ENCODE measurements at places on chromosomes 1 and 21.

GRCh38 chr1:99820546-99820945 is 29.6 kb upstream of the AGL start:
- no peak for DNase-seq

DNA sequence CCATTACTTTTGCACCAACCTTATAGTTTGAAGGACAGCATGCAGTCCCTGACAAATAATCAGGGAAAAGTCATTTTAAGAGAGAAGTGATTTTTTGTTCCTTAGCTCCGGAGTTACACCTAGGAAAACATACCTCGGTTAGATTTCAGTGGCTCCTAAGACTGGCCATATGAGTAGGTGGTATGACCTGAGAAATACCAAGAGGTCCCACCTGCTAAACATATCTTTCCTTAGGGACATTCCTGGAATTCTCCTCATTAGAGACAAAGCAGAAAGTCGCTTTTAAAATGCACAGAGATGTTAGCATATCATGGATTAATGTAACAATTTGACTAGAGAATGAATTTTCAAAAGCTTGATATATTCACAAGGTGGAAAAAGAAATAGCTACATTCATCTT is 84.2 kb upstream of the RNPC3 start:
- DNase-seq = no peak

DNA sequence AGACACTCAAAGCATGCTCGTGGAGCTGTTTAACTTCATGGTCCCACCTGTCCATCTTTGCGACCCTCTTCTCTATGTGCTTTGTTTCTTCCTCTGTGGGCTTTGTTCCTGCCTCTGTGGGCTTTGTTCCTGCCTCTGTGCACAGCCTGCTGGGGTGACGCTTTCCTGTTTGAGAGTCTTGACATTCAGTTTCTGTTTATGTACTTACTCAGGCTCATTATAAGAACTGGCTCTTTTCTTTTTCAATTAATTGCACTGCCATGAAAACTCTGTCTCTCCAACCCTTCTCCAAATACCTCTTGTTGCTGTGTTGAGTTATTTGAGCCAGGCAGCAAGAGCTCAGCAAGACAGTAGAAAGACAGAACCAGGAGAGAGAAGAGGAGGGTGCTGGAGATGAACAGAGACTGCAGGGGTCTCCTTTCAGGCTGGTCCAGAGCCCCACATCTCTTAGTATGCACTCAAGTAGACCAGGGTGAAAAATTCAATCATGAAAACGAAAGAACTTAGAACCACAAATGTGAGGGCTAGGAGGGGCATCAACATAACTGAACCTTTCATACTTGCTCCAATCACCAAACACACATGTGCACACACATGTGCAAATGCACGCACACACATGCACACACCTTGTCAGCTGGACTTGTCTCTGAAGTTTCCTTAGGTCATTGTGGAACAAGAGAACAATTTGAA is 88.3 kb upstream of the SGIP1 start:
- DNase-seq = no peak

- no peak for DNase-seq
Measured at GRCh38 chr1:155032886-155033285, 695 bp downstream of the DCST2 start.

DNA sequence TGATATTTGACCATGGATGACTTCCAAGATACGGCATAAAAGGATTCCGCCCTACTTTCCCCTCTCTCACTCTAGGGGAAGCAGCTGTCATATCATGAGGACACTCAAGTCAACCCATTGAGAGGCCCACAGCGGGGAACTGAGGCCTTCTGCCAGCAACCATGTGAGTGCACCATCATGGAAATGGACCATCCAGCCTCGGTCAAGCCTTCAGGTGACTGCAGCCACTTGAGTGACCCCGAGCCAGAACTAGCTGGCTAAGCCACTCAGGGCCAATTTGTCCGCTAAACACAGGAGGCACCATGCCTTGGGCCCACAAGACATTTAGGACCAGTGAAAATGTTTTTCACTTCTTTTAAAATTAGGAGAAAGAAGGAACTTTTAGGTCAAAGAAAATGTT is 11.1 kb upstream of the GJB5 start:
- DNase-seq = no peak

DNA sequence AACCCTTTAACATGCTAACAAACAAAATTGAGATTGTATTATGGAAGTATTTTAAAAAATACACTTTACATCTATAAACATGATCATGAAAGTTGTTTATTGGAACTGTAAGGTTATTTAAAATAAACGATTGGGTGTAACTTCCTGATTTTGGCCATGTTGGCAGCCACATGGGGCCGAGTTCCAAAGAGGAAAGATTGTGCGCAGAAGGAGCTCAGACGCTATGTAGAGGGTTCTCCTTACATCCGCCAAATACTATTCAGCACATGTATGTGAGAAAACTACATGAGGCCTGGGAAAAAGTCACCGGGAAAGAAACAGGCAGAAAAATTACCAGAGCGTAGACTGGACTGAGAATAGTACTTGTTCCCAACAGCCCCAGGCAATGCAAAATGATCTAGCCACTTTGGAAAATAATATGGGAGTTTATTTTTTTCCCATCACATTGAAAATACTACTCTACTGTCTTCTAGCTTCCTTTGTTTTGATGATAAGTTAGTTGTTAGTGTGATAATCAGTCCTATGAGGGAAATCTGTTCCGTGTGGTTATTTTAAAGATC is 35.7 kb upstream of the B3GALT2 start:
- no peak for DNase-seq

- DNase-seq = no peak
Measured at GRCh38 chr1:178457651-178458050, 39.1 kb downstream of the CLEC20A start.

DNA sequence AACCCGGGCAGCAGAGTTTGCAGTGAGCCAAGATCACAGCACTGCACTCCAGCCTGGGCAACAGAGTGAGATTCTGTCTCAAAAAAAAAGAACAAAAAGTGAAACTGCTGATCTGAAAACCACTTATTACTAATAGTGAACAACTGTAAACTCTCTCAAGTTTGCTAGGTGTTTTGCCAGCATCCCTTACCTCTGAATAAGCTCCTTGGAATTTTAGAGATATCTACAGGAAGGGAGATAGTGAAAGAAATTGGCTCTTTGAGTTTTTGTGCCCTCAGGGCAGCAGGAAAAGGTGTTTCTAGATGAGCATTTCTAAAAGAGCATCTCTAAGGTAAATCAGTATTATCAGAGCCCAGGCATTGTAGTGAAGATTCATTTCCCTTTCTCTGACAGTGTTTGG is 27.1 kb downstream of the PARK7 start:
- no peak for DNase-seq

- DNase-seq = no peak
Measured at GRCh38 chr1:173403996-173404395, 73.1 kb upstream of the PRDX6 start.

DNA sequence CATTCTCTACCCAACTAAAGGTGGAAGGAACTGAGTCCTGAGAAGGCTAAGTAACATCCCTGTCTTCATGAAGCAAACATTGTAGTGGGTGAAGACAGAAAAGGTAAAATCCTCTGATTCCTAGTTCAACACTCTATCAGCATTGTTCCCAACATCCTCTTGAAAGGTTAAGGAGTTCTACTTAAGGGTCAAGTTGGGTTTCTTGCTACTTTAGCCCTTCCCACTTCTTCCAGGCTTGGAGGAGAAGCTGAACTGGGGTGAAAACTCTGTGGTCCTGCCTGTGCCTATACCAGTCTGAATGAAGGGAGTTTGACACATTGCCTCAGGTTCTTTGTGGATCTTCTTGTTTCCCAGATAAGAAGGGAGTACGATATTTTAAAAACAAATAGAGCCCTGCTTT is 54.1 kb downstream of the ATP2B4 start:
- DNase-seq = no peak

DNA sequence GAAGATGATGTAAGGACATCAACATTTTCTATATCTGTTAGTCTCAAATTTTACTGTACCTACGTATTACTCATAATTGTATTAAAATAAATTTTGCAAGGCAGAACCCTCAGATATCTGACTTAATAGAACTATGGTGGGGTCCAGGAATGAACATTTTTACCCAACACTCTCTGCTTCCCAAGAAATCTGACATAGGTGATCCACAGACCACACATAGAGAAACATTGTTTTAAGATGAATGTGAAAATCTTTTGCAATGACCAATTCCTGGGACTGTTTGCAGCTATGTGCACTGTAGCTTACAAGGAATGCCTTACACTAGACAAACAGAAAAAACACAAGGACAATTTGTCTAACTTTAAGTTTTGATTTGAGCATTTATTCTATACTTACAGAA is 645.6 kb upstream of the ADGRL2 start:
- DNase-seq = no peak

- no peak for DNase-seq
Measured at GRCh38 chr1:79006564-79006963, at the start of gene ADGRL4. TSS of gene ADGRL4 (minus strand) at chr1:79006730. CDS start at chr1:79006654, 76 bp downstream.

DNA sequence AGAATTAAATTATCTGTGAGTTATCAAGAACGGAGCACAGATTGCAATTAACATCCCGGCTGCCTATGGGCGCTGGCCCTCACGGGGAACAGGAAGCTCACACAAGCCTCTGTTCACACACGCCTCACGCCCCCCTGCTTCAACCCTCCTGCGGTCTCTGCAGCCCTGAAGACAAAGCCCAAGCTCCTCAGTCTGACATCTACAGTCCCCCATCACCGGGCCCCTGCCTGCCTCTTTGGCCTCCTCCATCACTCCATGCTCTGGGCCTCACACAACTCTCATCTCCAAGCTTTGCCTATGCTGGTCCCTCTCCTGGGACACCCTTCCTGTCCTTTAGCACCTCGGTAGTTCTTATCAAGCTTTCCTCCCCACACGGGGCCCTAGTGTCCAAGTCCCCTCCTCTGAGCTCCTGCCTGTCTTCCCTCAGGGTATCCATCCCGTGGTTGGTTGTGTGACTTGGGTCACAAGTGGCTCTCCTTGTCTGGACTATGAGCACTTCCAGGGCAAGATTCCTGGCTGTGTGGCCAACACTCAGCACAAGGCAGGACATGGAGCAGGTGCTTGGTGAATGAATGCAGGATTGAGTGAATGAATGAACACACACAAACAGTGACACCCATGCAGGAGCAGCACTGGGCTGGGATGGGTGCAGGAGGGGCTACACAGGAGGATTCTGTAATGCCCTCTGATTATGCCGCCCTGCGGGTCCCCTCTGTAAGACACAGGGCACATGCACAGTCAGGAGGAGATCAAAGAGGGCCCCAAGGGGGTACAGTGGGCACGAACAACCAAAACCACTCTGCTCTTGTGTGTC is 116.1 kb downstream of the DMRTB1 start:
- DNase-seq = no peak

- no peak for DNase-seq
Measured at GRCh38 chr1:64005801-64006200, 197.6 kb upstream of the UBE2U start.

GRCh38 chr1:216849146-216849545 is 125.9 kb upstream of the ESRRG start:
- DNase-seq = no peak

DNA sequence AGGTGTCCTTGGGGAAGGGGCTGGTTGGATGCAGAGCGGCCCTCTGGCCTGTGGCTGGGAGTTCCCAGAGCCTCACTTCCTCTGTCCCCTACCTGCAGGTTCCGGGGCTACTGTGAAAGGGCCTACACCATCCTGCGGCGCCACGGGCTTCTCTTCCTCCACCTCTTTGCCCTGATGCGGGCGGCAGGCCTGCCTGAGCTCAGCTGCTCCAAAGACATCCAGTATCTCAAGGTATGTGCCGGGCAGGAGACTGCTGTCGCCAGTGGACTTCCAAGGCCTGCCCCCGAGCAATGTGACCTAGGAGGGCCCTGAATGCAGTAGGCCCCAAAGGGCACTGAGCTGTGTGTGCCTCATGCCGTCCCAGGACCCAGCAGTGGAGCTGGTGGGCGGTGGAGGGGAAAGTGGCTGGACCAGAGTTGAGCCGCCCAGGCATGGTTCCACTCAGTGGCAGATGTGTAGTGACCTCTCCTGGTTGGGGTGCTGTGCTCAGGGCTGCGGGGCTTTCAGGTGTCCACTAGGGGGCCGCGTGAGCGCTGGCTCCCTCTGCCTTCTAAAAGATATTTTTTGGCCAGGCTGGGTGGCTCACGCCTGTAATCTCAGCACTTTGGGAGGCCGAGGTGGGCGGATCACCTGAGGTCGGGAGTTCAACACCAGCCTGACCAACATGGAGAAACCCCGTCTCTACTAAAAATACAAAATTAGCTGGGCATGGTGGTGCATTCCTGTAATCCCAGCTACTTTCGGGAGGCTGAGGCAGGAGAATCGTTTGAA is 73.4 kb downstream of the PIK3CD start:
- peak; percentile 69 for DNase-seq

- no peak for DNase-seq
Measured at GRCh38 chr1:33709783-33710718, 153.8 kb upstream of the HMGB4 start.

GRCh38 chr1:226111883-226112261 is 49.4 kb downstream of the H3-3A start:
- DNase-seq = no peak

GRCh38 chr1:162709870-162710269 is 77.6 kb downstream of the DDR2 start:
- no peak for DNase-seq

DNA sequence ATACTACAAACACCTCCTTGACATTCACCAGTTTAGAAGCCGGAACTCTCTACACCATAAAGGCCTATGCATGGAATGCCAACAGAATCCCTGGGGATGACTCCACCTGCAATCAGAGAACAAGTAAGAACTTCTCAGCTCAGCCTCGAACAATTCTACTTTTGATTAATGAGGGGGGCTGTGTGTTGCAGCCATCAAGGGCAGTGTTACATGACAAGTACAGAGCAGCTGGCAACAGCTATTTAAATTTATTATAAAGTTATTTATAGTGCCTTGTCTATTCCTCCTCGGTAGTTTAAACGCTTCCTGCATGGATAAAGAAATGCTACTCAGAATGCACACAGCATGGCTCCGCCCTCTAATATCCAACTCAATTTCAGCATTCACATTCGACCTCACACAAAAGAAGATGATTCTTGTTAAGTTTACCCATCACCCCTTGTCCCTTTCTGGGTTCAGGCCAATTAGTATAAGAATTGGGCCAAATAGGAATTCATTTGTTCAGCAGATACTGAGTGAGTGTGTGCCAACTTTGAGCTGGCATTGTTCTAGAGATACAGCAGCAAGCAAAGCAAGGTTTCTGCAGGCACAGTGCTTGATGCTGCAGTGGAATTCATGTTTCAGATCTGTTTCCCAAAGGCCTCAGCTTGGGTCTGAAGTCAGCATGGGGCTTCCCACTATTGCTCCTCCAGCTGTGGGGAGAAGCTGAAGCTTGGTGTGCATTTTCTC is 6.4 kb downstream of the FNDC7 start:
- no peak for DNase-seq

- DNase-seq = no peak
Measured at GRCh38 chr1:54474310-54475251, 68.4 kb upstream of the SSBP3 start.

DNA sequence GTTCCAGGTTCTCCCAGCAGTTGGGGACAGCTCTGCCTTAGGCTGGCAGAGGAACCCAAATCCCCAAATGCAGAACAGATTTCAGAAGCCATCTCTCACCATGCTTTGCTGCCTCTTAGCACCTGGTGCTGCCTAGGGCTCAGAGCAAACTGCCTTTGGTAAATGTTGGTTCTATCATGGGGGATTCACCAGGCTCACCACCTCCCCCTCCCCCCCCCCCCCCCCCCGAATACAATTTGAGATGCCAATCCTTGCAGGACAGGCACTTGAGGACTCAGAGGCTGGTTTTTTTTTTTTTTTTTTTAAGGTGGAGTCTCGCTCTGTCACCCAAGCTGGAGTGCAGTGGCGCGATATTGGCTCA is 447 bp upstream of the PAQR6 start:
- no peak for DNase-seq

Data from Calu3 (cell line).